Left cardiac atrium (tissue), 4 donors: ENCODE measurements at places on chromosomes 4 and X. TPM values are rescaled to one million over a fixed set of nuclear protein-coding genes. Genes with fewer than 3 reads are reported as not detected.

The PITX2 gene
- 22.4 TPM for total RNA-seq

The EVC gene
- total RNA-seq: 10.0 TPM

The PDCL2 gene
- total RNA-seq: not detected

The TRIML1 gene
- not detected for total RNA-seq

The UNC5C gene
- total RNA-seq: 6.2 TPM

The FAM184B gene
- total RNA-seq: 0.03 TPM

DNA sequence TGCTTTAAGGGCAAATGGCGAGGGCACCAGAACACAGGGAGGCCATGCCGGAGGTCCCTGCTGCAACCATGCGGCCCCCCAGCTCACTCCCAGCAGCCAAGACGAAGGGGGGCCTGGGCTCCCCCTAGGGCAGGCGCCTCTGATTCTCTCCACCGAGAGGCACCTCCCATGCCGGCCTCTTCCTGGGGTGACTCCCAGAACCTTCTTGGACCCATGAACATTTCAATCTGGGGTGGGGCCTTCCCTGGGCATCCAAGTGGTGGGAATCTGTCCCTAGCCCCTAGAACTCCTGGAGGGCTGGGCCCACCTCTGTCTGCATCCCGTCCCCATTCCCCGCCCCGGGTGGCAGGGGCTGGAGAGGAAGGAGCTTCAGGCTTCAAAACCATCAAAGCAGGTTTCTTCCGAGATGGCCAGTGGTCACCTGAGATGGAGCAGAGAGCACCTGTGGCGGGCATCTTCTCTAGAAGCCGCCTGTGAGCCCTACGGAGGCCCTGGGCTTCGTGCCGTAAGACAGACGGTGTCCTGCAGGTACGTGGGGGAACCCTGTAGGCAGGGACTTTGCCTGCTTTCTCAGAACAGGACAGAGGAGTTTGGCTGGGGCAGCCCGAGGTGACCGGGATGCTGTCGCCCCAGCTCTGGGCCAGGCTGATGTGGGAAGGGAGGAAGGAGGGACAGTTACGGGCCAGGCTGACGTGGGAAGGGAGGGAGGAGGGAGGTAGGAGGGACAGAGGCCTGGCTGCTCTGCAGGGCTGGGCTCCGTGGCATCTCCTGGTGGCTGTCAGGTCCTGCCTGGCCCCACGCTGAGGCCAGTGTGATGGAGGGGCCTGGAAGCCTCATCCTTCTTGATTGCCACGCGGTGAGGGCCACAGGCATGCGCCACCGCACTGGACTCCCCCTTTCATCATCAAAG, 6.8 kb upstream of the SLC25A6 start:
- DNase-seq: peak; percentile 45

DNA sequence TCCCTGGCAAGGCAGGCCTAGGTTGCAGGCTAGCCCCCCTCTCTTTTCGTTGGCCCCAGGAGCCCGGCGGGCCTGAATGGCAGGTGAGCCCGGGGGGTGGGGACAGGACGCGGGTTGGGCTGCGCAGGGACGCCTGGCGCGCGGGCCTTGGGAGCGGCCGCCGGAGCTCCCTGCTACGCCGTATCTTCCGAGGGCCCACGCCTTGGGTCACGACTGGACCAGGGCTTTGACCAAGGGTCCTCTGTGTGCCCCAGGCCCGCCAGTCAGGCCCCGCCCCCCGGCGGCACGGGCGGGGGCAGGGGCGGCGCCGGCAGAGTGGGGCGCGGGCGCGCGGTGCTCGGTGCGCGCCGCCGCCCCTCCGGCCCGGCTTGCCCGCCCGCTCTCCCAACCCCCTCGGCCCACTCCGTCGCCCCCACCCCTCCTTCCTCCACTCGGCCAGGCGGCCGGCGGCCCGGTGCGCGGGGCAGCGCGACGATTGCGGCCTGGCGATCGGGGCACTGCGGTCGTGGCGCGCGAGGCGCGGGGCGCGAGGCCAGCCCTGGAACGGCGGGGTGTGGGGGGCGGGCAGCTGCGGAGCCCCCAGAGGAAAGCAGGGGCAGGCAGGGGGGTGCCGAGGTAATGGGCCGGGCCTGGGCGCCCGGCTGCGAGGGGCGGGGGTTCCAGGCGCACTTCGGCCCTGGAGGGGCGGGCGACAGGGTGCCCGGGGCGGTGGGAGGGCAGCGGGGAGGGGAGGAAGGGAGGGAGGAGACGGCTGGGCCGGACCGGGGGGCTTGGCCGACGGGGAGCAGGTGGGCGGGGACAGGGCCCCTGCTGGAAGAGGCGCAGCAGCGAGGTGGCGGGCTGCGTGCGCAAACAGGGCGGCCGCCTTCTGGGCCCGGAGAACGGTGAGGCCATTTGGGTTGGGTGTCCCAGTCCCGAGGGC, at the start of gene PRRG3:
TSS of gene PRRG3 (plus strand) at position 798 of the 922 bp plus-strand sequence. CDS start 3,357 bp downstream, outside the sequence.
- no peak for DNase-seq

- no peak for DNase-seq
These were observed 1.0 kb downstream of the PRDX4 start for GRCh38 chrX:23668335-23668734.

DNA sequence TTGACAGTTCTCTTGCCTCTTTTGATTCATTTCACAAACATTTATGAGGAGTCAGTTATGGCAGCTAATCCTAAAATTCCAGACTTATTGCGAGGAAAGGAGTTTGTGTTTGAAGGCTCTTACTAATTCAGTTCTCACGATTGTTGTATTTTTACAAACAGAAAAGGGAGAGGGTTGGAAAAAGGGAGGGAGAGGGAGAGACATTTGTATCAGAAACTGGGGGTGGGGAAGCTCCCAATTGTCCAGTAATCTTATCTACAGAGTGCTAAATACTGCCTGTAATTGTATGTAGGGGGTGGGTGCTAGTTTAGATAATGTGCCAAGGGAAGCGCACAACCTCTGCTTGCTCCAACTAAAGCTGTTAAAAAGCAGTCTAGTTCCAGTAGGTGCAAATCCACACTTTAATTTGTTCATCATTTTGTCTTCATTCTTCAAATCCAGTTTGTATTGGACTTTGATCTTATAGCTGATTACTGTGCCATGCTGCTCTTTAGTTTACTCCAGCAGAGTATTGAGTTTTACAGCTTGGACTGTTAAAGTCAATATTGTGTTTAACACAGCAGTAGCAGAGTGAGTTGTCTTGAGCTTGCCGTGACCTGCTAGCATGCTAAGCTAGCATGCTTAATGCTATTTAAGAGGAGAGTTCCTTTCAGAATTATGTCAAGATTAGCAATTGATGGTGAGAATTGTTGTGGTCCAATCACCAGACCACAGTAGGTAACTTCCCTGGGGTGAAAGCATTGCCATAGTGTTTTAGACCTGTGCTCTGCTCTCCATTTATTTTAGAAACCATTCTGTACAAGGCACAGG, 13.9 kb downstream of the FNIP2 start:
- no peak for DNase-seq

- no peak for DNase-seq
These were observed 36.3 kb downstream of the IL21 start for GRCh38 chr4:122584519-122584918.

GRCh38 chr4:123060039-123060770, 137.8 kb upstream of the NUDT6 start:
- DNase-seq: no peak

GRCh38 chr4:150224896-150225591, 146.8 kb downstream of the DCLK2 start:
- no peak for DNase-seq

GRCh38 chrX:136176399-136176825, 29.1 kb downstream of the FHL1 start:
- DNase-seq: no peak

DNA sequence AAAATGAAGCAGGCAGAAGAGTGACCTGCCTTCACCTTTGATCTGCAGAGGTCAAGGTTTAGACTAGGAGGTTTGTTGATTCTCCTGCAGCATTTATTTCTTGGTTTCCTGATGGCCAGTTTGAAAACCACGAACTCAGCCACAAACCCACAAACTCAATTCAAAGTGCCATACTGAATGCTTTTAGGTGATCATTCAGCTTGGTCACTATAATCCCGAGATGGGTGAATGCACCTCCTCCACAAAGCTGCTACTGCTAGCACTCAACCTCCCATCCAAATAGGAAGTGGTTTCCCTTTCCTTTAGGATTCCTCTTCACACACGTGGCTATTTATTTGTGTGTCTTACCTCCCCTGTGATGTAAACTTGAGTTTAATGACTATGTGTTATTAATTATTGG, 225.2 kb downstream of the MID1 start:
- DNase-seq: no peak

- no peak for DNase-seq
These were observed 135.8 kb upstream of the DGKK start for GRCh38 chrX:50606300-50606950.

DNA sequence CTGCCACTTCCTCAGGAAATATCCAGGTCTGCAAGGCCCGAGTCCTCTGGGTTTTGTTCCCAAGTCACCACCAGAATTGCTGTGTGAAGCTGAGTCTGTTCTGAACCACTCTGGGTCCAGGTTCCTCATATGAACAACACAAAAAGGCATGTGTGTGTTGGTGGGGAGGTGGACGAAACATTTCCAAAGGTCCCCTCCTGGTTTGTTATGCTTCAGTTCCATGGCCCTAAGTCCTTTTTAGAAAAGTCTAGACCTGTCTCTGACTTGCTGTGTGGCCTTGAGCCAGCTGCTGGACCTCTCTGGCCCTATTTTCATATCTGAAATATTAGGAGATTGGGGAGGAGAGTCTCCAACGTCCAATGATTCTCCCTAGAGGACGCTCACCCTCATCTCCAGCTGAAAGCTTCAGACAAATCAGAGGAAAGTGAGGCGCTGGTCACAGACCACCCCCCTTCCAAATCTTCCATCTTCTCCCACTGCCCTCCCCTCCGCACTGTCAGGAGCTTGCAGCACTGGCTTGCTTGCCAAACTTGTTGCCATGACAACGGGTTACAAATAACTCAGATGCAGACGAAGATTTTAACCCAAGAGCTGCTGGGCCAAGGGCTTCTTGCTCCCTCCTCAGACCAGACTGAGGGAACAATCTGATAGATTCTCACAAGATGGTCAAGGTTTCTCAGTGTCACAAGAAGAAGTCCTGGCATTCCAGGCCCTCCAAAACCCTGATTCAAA, 64.5 kb downstream of the SMC1A start:
- no peak for DNase-seq

DNA sequence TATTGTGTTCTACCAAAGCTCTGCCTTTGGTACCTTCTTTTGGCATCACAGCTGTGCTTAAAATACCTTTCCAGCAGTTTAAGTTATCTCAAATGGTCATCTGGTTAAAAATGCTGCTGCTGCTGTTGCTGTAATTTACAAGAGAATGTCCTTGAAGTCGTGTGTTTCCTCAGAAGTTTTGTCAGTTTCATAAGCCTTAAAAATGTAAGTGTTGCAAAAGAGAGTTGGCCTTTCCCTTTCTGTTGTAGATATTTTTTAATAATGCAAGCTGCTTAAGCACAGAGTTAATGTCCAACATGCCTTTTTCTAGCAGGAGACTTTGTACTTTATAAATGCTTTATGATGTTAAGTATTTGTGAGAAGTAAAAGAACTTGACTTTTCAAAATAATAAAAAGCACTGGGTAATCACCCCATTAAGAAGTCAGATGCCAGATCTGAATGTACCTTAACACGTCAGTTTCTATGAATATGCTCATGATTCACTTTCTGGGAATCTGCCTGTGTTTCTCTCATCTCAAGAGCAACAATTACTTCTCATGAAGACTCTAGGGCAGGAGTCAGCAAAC, 35.3 kb upstream of the TENM3 start:
- DNase-seq: no peak

DNA sequence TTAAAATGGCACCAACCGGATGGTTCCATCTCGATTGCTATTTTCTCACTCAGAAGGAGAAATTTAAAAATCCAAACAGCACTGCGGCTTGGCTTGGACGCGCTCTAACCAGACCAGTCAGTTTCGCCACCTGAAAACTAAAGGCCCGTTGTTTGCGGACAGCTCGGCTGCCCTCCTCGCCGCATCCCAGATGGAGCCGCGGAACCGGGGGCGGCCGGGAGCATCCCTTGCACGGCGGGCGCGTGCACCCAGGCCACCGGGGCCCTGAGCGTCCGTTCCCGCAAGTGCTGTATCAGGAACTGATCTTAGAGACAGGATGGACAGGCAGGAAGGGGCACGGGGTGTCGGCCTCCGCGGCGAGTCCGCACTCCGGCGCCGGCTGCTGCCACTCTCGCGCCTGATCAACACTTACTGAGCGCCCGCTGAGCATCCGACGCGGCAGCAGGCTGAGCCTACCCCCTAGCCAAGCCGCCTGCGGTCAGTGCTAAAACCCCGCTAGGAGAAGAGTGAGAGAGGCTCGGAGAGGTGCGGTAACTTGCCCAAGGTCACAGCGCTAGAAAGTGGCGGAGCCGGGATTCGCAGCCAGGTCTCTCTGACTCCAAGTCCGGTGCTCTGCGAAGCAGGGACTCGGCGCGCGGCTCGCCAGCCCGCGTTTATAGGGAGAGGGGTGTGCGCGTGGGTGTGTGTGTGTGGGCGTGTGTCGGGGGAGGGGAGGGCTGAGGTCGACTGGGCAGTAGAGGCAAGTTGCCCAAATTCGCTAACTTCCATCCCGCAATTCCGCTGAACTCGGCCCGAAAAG, at the start of gene CITED1:
TSS of gene CITED1 (minus strand) at position 629 of the 799 bp plus-strand sequence. CDS start 3,045 bp downstream, outside the sequence.
- no peak for DNase-seq

GRCh38 chrX:335758-336155, 17.2 kb upstream of the GTPBP6 start:
- no peak for DNase-seq

- DNase-seq: no peak
These were observed 166.0 kb downstream of the FBXO8 start for GRCh38 chr4:174117445-174117844.

DNA sequence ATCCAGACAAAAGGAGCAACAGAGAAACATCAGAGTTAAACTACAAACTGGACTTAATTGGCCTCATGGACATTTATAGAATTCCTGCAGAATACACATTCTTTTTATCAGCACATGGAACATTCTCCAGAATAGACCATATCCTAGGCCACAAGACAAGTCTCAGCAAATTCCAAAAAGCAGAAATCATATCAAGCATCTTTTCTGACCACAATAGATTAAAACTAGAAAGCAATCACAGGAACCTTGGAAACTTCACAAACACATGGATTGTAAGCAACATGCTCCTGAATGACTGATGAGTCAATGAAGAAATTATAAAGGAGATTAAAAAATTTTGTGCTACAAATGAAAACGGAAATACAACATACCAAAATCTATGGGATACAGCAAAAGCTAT, 526.7 kb downstream of the PCDH7 start:
- no peak for DNase-seq

DNA sequence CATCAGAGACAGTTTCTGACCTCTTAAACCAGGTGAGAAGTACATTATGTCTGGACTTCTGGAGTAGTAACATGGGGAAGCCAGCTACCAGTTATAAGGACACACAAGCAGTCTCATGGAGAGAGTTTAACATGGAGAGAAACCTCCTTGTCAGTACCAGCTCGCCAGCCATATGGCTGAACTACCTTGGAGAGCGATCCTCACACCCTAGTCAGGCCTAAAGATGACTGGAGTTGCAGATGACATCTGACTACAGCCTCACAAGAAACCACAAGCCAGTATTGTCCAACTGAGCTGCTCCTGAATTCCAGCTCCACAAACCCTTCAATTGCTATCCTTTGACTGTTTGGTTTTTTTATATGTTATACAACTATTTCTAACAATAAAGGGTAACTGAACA, 49.8 kb downstream of the PDHA2 start:
- no peak for DNase-seq

DNA sequence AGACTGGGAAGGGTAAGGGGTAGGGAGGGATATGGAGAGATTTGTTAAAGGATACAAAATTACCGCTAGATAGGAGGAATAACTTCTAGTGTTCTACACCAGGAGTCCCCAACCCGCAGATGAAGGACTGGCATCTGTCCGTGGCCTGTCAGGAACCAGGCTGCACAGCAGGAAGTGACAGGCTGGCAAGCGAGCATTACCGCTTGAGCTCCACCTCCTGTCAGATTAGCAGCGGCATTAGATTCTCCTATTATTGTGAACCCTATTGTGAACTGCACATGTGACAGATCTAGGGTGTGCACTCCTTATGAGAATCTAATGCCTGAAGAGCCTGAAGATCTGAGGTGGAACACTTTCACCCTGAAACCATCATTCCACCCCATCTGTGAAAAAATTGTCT, 27.9 kb upstream of the BBS7 start:
- DNase-seq: no peak
